ENCODE measurements at places on chromosomes 1 and 21.
A peak's percentile ranks its signal among the peaks of the same experiment; 100 is the strongest.

DNA sequence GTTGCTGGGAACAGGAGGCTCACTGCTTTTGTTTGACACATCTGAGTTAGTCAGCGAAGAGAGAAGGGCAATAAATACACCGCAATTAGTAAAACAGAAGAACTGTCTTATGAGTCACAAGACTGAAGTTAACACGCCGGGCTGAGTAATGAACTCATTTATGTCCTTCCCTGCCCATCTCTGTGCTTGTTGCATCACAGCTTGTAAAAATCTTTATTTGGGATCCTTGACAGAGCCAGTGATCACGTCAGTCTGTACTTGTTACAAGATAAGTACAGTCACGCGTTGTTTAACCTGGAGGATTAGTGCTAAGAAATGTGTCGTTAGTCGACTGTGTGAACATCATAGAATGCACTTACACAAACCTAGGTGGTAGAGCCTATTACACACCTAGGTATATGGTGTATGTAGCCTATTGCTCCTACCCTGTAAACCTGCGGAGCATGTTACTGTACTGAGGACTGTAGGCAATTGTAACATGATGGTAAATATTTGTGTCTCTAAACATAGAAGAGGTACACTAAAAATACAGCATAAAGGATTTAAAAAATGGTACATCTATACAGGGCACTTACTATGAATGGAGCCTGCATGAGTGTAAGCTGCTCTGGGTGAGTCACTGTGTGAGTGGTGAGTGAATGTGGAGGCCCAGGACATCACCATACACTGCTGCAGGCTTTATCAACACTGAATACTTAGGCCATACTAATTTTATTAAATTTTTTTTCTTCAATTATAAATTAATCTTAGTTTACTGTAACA lies 272.2 kb downstream of the TNR start:
- no peak for DNase-seq

GRCh38 chr1:196393742-196394141 lies 214.5 kb downstream of the KCNT2 start:
- DNase-seq, result no peak

- no peak for DNase-seq
These were observed 115.4 kb upstream of the ERG start for GRCh38 chr21:38613686-38614085.

DNA sequence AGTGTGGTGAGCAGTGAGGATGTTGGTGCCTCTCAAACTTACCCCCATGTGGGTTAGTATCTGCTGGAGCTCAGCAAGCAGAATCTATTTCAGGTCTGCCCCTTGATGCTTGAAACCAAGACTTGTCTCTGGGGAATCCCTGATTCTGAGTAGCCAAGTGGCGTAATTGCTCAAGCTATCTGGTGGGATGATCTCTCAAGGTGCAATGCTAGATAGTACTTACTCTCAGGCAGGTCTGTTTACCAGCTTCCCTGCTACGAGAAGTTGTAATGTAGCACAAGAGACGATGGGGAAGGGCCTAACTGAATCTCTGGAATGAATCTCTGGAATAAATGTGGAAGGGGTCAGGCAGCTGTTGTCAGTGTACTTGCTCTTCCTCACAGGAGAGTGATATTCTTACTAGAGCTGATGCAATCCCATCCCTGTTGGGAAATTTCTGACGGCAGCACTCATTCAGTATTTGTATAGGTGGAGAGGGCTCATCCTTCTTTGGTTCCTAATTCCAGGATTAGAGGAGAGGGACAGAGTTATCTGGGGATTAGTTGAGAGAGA lies 65.4 kb downstream of the MACF1 start:
- DNase-seq, result no peak

GRCh38 chr1:175865041-175865766 lies 121.8 kb upstream of the TNR start:
- no peak for DNase-seq

GRCh38 chr1:9877962-9878361 lies 32.1 kb downstream of the CTNNBIP1 start:
- DNase-seq, result no peak

DNA sequence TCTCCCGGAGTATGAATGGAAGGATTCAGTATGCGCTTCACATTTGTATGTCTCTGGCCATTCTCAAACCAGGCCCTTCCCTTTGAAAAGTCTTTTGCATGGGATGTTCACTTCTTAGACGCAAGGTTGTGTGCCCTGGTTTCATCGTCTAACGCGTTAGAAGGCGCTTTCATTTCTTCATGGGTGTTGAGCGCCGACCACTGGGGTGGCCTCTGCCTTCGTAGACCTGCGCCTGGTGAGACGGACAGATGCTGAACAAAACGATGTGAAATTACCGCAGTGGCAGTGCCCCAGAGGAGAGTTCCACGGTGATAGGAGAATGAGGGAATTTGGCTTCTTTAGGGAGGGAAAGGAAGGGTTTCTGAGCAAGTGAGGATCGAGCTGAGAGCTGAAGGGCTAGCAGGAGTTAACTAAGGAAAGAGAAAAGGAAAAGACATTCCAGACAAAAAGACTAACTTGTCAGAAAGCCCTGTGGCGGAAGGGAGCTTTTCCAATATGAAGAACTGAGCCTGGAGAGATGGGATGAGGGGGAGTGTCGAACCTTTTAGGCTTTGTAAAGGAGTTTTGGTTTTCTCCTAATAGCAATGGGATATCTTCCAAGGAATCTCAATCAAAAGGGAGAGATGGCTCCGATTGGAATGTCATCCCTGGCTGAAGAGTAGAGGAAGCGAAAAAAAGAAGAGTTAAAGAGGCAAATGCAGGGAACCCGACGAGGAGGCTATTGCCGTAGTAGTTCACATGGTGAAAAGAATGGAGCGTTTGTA lies 951 bp downstream of the GGPS1 start:
- peak; percentile 24 for DNase-seq

- DNase-seq, result no peak
These were observed 65.9 kb downstream of the WDR64 start for GRCh38 chr1:241717975-241718374.

GRCh38 chr21:41831866-41832595 lies 47.1 kb downstream of the PRDM15 start:
- no peak for DNase-seq

Data from stimulated activated CD8-positive, alpha-beta memory T cell treated with anti-CD3 and anti-CD28 coated beads, Interleukin-15, amount 100 ng/mL, for 4 hours (primary cell).